ENCODE measurements at places on chromosomes 12 and 14.

DNA sequence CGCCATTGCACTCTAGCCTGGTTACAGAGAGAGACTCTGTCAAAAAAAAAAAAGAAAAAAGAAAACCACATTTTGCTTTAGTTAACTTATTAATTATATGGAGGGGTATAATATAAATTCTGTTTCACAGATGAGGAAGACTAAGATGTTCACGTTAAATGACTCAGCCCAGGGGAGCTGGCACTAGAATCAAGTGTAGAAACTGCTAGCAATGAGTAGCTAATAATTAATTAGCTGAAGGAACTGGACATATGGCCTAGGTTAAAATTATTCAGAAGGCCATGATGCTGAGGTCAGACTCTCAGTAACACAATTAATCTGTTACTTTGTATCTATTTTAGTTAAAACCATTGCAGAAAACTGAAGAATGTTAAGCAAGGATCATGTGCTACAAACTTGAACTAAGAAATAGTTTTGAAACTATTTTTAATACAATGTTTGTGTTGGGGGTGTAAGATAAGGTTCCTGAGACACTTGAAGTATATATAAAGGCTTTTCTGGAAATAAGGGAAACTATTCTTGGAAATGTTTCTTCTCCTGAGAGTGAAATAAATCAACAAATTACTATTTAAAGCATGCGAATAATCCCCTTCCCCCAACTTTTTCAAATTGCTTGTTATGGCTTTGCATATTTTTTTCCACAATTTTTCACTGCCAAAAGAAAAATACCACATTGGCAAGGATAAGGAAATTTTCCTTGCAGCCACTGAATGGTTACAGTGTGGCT is 589.3 kb downstream of the SOX5 start:
- DNase-seq, result no peak

- peak; percentile 42 for DNase-seq
Measured at GRCh38 chr12:132559652-132560363, 50.6 kb downstream of the LRCOL1 start.

- DNase-seq, result no peak
Measured at GRCh38 chr12:64544371-64545080, 65.8 kb upstream of the RASSF3 start.

DNA sequence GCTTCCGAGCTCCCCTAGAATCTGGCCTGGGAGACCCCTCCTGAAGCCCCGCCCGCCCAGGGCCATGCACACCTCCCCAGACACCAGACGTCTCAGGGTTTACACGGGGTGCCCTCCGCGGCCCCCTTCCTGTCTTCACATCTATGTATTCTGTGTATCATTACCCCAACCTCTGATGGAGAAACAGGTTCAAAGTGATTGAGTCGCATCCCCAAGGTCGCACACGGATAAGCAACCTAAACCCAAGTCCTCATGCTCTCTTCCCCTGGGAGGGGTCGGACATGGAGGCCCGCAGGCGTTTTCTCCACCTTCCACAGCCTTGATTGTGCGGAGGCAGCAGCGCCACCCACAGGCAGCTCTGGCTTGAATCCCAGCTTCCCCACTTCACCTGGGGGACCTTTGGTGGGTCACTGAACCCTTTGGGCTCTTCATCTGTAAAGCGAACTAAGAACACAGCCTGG is 237.3 kb downstream of the BCL11B start:
- no peak for DNase-seq

DNA sequence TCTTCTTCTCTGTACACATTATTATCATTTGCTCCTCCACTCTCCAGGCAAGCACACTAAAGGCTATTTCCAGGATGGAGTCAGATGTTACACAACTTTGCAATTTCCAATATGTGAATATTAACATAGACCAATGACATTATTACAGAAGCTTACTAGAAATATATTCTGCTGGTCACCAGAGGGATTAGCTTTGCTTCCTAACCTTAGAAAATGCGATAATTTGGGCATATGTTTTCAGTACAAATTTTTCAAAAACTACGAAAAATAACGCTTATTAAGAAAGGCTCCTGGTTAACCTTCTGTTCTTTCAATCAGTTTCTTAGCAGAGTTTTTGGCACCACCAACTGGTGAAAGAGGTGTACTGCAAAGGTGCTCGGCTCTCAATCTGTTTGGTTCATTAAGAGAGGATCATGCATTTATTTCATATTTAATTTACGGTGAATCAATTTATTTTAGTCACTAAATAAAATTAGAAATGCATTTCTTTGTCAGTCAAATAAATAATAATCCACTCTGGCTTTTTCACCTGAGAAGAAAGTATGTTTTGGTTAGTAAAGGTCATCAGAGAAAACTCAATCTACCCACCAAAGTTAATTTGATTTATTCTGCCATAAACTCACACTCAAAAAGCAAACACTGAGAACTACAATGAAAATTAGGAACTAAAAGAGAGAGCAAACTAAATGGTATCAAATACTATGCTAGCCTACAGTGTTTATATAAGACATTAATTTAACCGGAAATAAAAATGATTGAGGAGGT is 39.2 kb downstream of the EFCAB11 start:
- peak; percentile 85 for DNase-seq

DNA sequence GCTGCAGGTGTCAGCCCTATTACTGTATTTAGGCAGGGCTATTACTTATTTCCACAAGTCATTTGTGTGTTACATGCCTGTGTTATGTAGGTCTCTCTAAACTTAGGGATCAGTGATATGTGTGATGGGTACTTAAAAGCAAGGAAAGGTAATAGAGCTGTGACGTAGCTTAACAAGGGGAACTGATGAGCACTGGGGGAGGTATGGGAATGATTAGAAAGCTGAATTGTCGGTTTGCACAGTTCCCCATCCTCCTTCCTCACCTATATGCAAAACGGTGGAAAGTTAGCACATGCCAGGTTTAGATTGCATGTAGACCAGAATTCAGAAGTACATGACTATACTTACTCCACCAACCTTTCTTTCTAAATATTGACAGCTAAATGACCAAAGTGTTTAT is 494.3 kb upstream of the GARIN6 start:
- no peak for DNase-seq

DNA sequence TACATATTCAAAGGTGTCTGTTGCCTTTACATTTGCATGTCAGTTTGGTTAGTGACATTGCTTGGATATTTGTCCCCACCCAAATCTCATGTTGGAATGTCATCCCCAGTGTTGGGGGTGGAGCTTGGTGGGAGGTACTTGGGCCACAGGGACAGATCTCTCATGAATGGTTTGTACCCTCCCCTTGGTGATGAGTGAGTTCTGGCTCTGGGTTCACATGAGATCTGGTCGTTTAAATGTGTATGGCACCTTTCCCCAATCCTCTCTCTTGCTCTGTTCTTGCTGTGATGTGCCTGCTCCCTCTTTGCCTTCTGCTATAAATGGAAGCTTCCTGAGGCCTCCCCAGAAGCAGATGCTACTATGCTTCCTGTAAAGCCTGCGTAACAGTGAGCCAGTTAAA is 207.9 kb upstream of the DIO3 start:
- no peak for DNase-seq

DNA sequence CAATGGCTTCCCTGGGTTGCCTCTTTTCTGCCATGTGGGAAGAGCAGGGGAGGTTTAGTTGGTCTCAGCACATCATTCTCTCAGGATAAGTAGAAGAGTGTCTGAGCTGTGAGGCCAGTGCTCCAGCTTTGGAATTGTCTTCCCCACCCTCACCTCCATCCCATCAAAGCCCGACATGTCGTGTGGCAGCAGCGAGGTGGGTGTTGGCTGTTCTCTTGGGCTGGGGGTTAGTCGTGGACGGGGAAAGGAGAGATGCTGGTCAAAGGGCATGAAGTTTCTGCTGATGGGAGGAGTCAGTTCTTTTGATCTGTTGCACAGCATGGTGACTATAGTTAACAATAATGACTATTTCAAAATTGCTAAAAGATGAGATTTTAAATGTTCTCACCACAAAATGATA is 404.2 kb downstream of the TMEM121 start:
- DNase-seq, result no peak

GRCh38 chr14:74211945-74212580 is 27.2 kb upstream of the VSX2 start:
- no peak for DNase-seq

- DNase-seq, result no peak
Measured at GRCh38 chr14:31265701-31266398, 58.3 kb upstream of the HECTD1 start.

- DNase-seq, result no peak
Measured at GRCh38 chr12:94100211-94100627, 48.2 kb upstream of the PLXNC1 start.

- DNase-seq, result no peak
Measured at GRCh38 chr12:53005215-53005985, 856 bp upstream of the EIF4B start.
